Urinary bladder (tissue), 4 donors: ENCODE measurements at places on chromosomes 4 and X. TPM values are rescaled to one million over a fixed set of nuclear protein-coding genes. Genes with fewer than 3 reads are reported as not detected.
A peak's percentile ranks its signal among the peaks of the same experiment; 100 is the strongest.

GRCh38 chrX:85503258-85504158, 124.0 kb upstream of the POF1B start:
- peak; percentile 1 for DNase-seq

- DNase-seq: no peak
Measured at GRCh38 chr4:105461221-105461620, 12.6 kb downstream of the PPA2 start.

Gene RASGEF1B
- total RNA-seq: 15.2 TPM

DNA sequence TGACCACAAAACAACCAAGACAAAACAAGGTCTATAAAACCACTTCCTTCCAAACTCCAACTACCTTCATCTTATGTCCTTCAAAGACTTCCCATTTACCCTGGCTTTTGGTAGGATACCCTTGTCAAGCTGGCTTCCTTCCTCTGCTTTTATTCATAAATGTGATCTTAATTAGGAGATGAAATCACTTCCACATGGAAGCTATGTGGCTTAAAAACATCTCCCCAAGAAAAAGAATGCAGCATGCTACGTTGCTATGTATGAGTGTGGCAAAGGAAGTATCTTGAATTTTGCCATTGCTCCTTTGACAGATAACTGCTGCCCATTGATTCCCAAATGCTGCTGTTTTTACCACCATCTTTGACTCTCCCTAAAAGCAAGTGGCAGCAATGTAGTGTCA, 46.4 kb upstream of the VEGFD start:
- no peak for DNase-seq

Gene OTC
- 0.63 TPM for total RNA-seq

Gene PABPC5
- 11.9 TPM for total RNA-seq

Gene VSIG1
- 0.37 TPM for total RNA-seq

- DNase-seq: no peak
Measured at GRCh38 chrX:73478961-73479360, 32.1 kb downstream of the CDX4 start.

DNA sequence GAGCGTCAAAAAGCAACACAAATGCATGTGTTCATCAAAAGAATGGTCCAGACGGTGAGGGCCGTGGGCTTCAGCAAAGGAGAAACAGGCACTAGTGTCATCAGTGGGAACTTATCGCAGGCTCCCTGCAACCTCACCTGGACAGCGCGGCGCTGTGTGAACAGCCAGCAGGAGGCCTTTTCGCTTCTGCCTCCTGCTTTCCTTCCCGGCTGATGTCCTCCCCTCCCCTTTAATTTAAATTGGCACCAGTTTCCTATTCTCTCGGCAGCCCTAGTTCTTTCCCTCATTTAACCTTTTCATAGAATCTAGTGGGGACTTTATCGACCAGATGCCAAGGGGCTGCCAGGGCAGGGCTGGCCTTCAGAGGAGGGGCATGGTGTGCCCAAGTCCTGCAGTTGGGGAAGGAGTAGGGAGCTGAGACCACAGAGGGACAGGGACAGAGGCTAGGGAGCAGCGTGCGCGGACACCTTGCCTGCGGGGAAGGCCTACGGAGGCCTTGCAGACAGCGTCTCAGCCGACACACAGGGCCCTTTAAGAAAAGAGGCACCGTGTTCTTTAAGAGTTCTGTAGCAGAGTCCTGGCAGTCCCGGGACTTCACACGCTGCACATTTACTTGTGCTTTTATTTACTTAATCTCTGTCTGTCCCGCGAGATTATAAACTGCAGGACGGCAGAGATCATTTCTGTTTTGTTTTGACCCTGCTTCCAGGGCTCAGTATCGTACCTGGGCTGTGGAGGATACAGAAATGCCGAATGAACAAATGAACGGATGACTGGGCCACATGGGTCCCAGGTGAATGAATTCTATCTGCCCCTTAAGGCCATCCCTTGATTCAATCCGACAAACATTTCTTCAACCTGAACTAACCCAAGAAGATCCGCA, 8.4 kb upstream of the SORBS2 start:
- no peak for DNase-seq

Gene ALAS2
- 46.9 TPM for total RNA-seq

- DNase-seq: no peak
Measured at GRCh38 chr4:79964400-79965211, 108.4 kb downstream of the ANTXR2 start.

GRCh38 chr4:16264798-16265197, 38.5 kb upstream of the TAPT1 start:
- no peak for DNase-seq

DNA sequence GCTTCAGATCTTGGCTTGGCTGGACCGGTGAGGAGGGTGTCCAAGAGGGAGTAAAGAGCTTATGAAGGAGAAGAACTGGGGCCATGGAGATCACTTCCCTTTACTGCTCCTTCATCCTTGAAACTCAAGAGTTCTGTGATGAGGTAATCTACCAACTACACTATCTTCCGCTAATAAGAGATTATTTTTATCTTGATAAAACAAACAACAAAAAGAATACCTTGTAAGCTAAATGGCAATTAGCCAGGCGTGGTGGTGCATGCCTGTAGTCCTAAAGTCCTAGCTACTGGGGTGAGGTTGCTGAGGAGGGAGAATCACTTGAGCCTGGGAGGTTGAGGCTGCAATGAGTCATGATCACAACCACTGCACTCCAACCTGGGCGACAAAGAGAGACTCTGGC, 47.4 kb downstream of the HAUS3 start:
- no peak for DNase-seq

GRCh38 chrX:107654566-107654871, 26.2 kb downstream of the PRPS1 start:
- DNase-seq: no peak

Gene PLAC8
- 4.0 TPM for total RNA-seq

- no peak for DNase-seq
Measured at GRCh38 chr4:47213971-47214370, 182.6 kb downstream of the GABRB1 start.

DNA sequence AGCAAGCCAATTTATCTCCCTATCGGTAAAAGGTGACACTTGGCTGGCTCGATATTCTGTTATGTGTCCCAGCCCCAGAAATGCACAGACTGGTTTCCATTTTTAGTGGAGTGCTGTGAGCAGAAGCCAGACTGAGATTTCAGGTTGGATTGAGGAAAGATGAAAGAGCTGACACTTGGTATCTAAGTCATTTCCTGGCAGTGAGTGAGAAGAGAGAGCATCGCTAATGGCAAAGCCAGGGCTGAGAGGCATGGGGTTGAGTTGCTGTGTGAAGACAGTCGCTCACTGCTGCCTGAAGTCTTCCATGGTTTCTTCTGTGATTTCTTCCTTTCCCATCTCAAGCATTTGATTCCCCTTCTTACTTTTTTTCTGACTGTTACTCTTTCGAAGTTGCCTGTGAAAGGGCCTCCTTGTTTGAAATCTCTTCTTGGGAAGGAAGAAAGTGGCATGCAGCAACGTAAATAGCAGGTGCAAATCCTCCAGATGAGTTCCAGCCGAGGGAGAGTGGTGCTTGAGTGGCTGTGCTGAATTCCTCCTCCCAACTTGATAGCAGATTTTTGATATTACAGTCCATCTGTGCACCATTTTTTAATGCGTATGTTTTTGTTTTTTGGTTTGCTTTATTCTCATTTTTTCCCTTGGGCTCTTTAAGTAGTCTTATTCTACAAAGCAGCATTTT, 109.2 kb upstream of the LIMCH1 start:
- DNase-seq: no peak

Gene MSANTD1
- 0.85 TPM for total RNA-seq

GRCh38 chrX:15874672-15875071, 20.1 kb upstream of the AP1S2 start:
- no peak for DNase-seq

- DNase-seq: no peak
Measured at GRCh38 chr4:111671756-111672155, 473.5 kb upstream of the FAM241A start.

GRCh38 chr4:23060776-23061175, 368.0 kb downstream of the GBA3 start:
- no peak for DNase-seq

GRCh38 chrX:19924285-19924684, 36.9 kb upstream of the SH3KBP1 start:
- DNase-seq: no peak

- DNase-seq: no peak
Measured at GRCh38 chrX:134294548-134294947, 57.6 kb downstream of the CCDC160 start.

Gene TCEAL5
- 2.5 TPM for total RNA-seq

Gene LANCL3
- total RNA-seq: 0.63 TPM

Gene CCDC110
- total RNA-seq: 18.2 TPM

DNA sequence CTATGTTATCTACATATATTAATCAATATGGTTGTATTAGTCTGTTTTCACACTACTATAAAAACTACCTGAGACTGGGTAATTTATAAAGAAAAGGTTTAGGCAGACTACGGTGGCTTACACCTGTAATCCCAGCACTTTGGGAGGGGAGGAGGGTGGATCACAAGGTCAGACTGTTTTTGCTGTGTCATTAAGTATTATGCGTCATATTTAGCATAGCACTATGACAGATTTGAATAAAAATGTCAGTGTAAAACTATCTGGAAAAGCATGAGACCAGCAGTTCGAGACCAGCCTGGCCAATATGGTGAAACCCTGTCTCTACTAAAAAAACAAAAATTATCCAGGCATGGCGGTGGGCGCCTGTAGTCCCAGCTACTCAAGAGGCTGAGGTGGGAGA, 209.7 kb upstream of the ARHGAP24 start:
- no peak for DNase-seq

DNA sequence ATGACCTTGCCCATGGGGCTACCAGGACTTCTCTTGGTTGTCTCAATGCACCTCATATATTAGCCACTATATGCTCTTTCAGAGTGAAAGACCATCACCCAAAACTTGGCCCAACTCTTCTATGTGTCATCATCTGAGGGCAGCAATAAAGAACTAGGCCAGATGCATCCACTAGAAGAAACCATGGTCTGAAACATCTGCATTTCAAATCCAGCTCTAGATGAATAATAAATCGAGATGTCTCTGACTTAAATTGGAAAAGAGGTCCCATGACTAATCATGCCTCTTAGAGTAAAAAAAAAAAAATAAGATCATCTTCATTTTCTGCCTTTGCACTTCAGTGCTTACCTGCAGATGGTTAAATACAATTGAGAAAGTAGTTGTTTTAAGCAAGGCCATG, 397.6 kb upstream of the PITX2 start:
- no peak for DNase-seq

DNA sequence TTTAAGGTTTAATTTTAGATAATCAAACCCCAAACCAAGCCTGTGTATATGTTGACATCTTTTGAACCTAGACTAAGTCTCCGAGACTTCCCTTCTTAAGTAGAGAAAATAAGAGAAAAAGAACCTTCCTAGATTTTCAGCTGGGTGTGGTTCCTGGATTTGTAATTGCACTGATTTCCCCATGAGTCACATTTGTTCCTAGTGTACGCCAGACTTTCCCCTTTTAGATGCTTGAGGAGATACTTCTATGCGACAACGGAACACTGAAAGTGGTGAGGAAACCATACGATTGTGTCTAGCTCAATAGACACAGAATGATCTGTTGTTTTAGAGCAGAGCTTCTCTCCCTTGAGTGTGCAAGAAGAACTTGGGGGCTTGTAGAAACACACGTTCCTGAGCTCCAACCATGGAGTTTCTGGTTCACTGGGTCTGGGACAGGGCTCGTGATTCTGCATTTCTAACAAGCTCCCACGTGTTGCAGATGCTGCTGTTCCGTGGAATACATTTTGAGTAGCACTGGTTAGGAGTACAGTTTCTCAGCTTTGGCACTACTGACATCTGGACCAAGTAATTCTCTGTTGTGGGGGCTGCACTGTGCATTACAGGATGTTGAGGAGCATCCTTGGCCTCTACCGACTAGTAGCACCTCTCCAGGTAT, 87.1 kb downstream of the AMELX start:
- no peak for DNase-seq

- DNase-seq: no peak
Measured at GRCh38 chrX:112834031-112834845, 6.4 kb downstream of the AMOT start.

- no peak for DNase-seq
Measured at GRCh38 chr4:8005814-8006215, 66.2 kb upstream of the AFAP1 start.

DNA sequence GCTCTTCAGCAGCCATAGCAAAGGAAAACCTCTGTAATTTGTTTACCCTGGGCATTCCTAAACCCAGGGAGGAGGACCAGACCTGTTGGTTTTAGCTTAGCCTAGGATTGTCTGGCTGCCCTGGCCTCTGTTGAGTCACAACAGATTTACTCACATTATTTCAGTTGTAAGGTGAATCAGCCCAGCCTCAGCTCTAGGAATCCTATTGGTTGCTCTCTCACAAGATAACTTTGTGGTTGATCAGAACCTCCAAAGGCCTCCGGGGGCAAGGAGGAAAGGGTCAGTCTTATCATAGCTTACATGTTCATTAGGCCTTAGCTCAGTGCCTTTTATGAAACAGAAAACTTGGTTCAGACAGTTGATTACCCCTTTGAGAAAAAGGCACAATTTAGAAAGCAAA, 41.0 kb downstream of the PDK3 start:
- DNase-seq: no peak

DNA sequence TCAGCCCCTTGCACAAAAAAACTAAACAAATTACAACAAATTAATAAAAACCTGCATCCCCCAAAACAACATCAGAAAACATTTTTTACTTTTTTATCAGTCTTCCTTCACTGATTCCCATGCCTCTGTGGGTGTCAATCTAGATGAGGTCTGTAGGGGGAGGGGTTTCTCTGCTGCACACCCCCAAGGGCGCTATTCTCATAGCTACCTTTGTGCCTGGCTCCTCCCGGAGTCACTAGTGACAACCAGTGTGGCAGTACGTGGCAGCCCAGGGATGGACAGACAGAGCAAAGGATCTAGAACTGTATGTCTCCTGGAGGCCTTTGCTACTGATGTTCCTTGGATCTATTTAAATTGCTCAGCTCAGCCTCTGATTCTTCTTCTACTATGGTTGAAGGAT, 228.1 kb upstream of the ANXA3 start:
- DNase-seq: no peak

Gene GAB3
- 8.0 TPM for total RNA-seq

- no peak for DNase-seq
Measured at GRCh38 chrX:136220540-136220939, 30.7 kb downstream of the MAP7D3 start.

DNA sequence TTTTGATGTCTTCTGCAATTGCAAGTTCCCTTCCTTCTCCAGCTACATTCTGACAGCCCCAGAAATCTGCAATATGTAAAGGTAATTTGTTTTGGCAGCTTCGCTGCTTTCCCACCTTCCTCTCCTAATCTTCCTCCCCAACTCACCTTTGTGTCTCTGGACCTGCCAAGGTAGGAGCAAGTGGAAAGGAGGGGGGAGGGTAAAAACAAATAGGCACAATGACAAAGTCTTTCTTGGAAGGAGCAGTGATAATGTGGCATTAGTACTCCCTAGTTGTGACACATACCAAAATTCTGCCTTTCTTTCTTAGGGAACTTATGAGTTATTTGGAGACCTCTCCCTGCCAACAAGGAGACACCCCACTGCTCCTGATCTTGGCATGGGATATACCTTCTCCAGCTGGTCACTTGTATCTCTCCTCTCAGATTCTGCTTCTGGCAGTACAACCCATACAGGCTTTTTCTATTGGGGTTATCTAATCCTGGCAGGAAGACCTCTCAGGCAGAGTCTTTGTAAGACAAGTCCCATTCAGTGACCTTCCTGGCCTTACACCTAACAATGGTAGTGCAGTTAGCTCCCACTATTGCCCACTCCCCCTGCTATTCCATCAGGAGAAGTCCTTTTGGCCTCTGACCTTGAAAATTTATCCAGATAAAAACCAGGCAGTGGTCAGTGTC, 24.2 kb downstream of the F8 start:
- DNase-seq: no peak

Gene SPANXB1
- not detected for total RNA-seq
